GM12878 (cell line): ENCODE measurements at places on chromosomes 7 and 10. TPM values are rescaled to one million over a fixed set of nuclear protein-coding genes. Genes with fewer than 3 reads are reported as not detected.

GRCh38 chr7:24866004-24866615 lies 108.8 kb upstream of the GSDME start:
- DNase-seq = no peak

DNA sequence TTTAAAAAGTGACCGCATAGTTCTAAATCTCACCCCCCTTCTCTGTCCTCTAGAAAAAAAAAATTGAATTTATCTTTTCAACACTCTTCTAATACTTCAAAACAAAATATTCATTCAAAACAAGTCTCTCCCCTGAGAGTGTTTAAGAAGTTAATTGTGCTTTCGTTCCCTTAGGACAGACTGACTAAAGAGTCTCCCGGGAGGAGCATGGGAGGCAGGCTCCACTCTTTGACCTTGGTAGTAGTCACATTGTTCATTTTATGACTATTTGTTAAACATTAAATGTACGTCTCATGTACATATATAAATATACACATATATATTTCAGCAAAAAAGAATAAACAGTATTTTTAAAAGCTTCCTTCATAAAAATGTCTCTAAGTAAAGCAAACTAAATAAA lies 35.3 kb upstream of the SPOCK2 start:
- no peak for DNase-seq

- no peak for DNase-seq
These were observed 21.8 kb downstream of the NET1 start for GRCh38 chr10:5434017-5434753.

DNA sequence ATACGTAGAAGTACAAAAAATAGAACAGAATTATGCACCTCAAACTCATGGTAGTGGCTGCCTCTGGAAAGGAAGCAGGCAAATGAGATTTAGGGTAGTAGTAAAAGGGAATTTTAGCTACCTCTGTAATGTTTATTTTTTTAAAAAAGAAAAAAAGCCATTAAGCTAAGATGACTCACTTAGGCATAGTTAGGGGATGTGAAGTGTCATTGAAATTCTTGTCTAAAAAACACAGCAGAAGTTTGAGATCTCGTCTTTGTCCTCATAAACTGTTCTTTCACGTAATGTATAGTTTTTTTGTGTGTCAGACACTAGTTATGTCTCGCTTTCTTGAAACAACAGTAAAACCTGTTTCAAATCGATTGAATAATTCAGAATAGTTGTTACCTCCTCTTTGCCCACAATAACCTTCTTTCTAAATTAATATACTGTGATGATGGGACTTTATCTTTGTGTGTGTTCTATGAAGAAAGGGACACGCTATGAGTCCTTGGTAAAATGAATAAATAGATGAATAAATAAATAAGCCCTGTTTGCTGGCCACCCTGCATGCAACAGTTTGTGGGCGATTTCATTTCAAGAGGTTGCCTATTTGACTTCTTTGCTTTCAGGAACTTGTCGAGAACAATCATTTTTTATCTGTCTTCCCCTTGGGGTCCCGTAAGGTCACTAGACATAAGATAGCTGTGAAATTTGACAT lies 14.5 kb upstream of the FBXW4 start:
- DNase-seq = no peak

- peak; percentile 11 for DNase-seq
These were observed 16.8 kb upstream of the RAMP3 start for GRCh38 chr7:45140827-45141226.

GRCh38 chr7:151727579-151728285 lies 149.2 kb downstream of the PRKAG2 start:
- DNase-seq = no peak

DNA sequence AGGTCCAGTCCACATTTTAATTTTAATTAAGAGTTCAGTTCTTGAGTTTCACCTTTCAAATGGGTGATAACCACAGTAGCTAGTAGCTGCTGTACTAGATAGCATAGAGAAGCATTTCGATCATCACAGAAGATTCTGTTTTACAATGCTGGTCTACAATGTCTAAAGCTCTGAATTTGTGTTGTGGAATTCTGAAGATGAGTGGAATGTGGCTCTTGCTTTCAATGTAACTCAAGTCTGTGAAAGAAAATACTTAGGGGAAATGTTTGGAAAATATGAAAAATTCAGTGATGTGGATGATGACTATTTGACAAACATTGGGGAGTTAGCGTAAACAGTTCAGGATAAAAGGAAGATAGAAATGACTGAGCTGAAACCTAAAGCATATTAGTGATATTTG lies 139.4 kb downstream of the GNAT3 start:
- DNase-seq = no peak

DNA sequence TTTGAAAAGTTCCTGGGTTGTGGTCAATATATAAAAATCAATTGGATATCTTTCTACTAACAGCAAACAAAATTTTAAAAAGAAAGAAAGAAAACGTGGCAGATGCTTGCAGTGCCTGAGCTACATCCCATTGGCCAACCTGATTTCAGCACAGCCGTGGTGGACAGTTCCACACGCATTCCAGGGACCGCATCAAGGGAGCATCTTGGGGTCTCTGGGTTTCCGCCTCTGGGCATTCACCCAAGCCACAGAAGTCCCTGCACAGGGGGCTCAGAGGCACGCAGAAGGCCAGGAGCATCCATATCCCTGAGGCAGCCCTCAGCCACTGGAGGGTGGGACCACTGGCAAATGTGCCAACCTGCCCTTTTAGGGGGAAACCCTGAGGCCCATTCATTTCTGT lies 254.5 kb upstream of the RNF32 start:
- no peak for DNase-seq

CTNNA3 gene
- total RNA-seq = 0.13 and 0.43 TPM in 2 replicates

TBC1D12 gene
- 4.8 and 5.3 TPM in 2 replicates for total RNA-seq

GRCh38 chr7:71768450-71768849 lies 636.5 kb downstream of the GALNT17 start:
- DNase-seq = no peak
